ENCODE measurements at places on chromosomes 2 and 18.
A peak's percentile ranks its signal among the peaks of the same experiment; 100 is the strongest.

GRCh38 chr2:240374085-240374907 lies 61.2 kb upstream of the GPC1 start:
- DNase-seq: peak; percentile 14

- no peak for DNase-seq
Measured at GRCh38 chr2:30802611-30803010, 4.6 kb downstream of the CAPN13 start.

DNA sequence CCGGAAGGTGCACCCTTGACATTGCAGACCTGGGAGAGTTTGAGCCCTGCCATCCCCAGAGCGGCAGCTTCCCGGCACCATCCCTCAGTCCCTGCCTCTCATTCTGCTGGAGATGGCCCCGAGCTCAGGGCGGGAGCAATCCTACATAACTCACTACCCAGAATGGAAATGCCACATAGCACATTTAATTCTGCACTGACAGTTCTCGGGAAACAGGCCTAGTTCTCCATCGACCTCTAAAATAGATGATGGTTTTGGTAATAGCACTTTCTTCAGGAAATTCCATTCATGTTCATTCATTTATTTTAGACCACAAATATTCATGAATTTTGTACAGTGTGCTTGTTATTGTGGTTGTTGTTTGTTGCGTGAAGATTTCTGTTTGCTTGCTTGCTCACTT lies 92.9 kb upstream of the SLC14A2 start:
- DNase-seq: no peak

DNA sequence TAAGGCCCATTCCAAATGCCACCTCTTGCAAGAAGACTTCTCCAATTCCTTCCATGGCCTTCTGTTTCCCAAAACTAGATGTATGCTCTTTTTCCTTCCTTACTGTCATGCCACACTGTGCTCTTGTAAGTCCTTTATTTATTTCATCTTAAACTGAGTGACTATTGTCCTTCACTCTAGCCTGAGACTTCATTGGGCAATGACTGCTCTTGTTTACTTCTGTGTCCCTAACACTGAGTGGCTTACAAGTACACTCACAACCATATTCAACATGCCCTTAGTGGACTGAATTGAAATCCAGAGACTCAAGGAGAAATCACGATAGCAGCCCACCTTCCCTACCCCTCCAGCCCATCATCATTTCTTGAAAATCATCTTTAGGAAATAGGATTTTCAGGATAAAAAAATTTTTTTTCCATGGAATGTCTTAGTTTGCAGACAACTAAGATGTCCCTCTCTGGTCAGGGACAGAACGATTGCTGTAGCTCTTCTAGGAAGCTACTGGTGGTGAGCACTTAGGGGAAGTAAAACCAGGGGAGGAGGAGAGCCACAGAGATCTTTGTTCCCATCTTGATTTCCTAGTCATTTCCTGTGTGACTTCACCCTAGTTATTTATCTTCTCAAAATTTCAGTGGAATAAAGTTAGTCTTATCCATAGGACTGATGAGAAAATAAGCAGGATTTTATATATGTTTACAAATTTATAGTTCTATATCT lies 80.7 kb downstream of the CYRIA start:
- no peak for DNase-seq

DNA sequence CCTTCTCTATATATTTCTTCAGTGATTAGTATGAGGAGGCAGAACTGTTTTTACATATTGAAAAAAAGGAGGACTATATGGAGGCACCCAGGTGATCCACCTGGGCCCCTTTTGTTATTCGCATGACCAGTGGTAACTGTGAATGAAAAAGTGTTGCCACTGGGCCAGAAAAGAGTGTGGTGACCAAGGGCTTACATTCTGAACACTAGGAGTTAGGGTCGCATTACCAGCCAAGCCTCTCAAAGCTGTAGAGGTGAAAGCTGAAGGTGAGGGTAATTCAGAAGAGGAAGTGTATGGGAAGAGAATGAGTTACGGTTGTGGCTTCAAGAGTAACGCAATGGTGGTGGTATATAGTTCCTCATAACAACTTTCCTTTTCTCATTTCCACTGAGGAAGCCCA lies 487.6 kb downstream of the TMEM182 start:
- no peak for DNase-seq

GRCh38 chr2:241538838-241539615 lies 19.5 kb upstream of the BOK start:
- no peak for DNase-seq

DNA sequence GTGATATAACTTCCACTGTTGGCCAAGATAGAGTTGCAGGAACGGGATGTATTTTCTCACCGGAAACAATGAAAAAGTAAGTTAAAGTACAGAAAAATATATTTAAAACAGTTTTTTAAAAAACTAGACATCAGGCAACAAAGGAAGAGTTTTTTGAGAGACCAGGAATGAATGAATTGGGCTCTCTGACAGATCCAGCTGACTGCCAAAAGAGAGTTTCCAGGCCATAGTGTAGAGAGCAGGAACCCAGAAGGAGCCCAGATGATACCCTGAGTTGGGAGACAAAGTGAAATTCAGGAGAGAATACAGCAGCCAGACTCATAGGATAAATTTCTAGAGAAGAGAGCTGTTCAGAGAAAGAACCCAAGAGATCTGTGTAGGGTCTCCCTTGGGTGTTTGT lies 362.6 kb upstream of the SMIM21 start:
- no peak for DNase-seq

DNA sequence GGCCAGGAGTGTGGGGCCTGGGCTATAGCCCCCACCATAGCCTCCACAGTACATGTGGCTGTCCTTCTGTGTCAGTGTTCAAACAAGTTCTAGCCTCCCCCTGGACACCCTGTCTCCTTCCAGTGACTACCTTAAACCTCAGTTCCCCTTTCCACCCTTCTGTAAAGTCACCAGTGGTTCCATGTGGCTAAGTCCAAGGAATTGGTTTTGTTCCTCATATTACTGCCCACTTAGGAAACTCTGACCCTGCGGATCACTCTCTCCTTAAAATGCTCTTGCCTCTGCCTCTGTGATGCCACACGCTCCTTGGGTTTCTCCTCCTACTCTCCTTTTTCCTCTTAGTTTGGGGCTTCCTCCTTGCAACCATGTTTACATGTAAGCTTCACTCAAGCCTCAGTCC lies 27.8 kb upstream of the REL start:
- DNase-seq: no peak

DNA sequence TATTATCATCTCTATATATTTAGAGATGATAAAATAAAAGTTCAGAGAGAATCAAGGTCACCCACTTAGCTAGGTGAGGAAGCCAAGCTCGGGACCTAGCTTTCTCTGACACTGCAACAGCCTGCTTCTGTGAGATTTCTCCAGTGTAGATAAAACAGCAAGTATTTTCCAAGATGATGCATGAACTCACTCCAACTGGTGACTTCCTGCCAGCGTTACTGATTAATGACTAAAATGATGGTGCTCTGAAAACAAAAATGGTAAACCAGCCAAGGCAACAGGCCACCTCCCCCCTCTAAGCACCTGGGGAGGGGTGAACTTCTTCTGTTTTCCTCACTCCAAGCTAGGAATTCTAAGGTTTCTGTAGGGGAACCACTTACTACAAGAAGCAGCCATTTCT lies 510.2 kb upstream of the ID2 start:
- DNase-seq: no peak

DNA sequence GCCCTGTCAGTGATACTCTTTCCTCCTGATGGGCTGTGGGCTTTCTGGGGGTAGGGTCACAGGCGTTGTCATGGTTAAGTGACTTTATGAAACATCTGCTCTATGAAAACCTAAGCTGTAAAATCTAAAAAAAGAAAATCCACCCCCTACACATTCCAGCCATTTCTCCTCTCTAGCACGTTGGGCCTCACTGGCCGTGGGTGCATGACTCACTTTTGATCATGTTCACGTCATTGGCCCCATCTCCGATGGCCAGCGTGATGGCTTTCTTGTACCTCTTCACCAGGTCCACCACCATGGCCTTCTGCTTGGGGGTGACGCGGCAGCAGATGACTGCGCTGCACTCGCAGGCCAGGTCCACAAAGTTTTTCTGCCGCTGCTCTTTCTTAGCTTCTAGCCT lies 39.3 kb upstream of the NARS1 start:
- no peak for DNase-seq

DNA sequence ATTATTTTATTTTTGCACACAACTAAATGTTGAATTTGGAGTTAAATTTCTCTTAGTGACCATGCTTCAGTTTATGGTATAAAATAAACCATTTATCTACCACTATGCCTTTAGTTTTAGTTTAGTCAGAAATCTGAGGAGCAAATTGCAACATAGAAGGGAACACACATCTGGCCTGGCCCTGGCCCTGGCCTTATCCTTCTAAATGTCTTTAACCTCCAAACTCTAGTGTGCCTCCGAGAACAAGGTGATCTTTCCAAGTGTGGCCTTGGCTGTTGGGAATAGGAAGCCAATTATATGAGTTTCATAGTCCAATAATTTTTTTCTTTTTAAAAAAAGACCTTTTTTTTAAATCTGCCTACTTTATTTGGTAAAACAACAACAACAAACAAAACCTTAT lies 31.8 kb upstream of the GREB1L start:
- DNase-seq: no peak

GRCh38 chr2:204202253-204202652 lies 265.7 kb downstream of the ICOS start:
- DNase-seq: no peak

- no peak for DNase-seq
Measured at GRCh38 chr2:234278556-234279255, 218.2 kb downstream of the ARL4C start.

DNA sequence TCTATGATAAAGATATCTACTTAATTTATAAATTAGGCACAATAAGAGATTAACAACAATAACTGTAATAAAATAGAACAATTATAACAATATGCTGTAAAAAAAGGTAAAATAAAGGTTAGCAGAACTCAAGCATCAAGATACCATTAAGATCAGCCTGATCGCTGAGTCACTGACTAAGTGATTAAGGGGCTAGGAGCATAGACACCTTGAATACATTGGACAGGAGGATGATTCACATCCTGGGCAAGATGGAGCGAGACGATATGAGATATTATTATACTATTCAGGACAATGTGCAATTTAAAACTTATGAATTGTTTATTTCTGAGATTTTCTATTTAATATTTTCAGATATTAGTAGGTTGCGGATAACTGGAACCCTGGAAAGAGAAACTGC lies 1277.8 kb upstream of the ZEB2 start:
- no peak for DNase-seq

DNA sequence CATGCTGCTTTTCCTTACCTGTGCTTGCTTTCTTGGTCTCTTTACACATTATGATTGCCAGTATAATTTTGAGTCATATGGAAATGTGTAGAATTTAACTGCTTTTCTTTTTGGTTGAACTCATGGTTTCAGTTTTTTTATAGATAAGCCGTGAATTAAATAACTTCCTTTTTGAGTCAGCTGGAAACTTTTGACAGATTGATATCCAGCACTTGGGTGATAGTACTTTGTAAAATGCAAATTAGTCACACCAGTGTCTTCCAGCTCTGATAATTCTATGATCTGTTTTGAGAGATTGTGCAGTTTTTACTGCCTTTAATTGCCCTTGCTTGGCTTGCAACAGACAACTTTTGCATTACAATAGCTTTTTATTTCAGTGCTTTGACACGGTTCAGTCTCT lies 86.4 kb downstream of the NCOA1 start:
- DNase-seq: no peak

DNA sequence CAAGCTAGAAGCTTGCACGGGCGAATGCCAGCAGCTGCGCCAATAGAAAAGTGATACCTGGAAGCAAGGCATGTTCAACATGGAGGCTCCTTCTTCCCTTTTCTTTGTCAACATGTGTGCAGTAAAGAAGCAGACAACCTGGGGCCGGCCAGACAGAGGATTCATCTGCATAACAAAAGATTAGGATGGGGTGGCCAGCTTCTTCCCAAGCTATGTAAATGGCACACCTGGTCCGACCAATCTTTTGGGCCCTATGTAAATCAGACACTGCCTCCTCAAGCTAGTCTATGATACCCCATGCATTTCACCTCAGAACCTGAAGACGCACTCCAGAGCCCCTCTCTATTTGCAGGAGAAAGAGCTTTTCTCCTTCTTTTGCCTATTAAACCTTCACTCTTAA lies 66.4 kb upstream of the TGFA start:
- no peak for DNase-seq

DNA sequence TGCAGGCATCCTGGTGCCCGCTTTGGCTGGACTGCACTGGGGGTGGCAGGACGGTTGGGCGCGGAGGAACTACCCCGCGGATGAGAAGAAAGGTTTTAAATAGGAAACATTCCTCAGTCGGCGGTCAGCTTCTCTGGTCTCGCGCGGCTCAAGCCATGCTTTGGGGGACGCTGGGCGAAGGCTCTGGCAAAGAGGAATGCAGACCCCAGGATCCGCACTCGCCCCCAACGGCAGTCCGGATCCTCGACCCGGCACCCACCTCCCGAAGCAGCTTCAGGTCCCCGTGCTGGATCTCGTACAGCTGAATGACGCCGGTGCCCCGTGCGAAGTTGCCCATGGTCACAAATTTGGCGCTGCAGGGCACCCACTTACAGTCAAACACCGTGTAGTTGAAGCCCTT lies 686 bp upstream of the PNO1 start:
- DNase-seq: no peak

DNA sequence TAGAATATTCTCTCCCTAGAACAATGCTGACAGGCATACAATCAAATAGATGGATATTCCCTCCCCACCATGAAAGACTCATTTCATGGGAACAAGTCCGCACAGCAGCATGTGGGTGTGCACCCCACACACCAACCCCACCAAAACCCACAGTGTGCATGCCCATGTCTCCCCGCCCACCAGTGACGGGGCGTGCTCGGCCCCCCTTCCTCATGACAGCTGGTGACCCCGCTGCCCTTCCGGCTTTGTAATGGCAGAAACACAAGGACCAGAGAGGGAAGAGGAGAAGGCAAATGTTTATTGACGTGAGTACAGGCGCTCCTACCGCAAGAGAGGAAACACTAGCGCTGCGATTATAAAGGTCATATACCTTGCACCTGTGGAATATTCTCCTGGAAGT lies 30.8 kb upstream of the ODC1 start:
- no peak for DNase-seq

- no peak for DNase-seq
Measured at GRCh38 chr2:150555611-150556356, 68.3 kb upstream of the RND3 start.

DNA sequence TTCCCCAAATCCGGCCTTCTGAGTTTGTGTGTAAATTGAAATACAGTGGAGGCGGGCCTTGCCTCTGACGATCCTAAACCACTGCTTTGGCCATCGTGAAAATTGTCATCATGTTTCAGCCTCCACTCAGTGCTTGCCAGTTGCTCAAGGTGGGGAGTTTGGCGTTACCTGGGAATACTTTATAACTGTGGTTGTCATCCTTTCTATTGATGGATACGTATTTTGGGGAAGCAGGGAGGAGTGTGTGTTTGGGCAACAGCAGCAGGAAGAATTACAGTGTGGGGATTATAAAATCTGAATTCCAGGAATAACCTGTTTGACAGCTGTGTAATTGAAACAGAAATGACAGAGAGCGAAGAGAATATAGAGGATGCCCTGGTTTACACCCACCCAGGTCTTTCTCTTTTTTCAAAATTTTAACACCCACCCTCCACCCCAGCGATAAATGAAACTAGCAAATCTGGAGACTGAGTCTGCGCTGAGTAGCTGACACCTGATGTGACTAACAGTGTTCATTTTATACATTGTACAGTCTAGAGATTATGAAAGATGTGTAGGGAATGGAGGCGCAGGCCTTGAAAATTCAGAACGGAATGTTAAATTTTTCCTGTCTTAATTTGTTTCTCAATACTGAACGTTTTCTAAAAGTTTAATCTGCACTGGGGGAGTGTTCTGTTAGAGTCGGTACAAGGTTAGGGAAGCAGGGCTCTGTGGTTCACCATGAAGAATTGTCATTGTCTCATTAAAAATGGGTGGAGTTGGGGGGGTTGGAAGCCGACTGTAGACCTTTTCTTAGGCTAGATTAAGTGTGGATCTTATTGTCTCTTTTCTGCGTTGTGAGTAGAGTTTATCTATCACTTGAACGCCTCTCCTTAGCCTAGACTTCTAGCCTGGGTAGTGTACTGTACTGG lies 1.6 kb downstream of the MAP4K4 start:
- DNase-seq: no peak

All from LoVo (cell line).